ENCODE measurements at places on chromosomes 7 and 10.

GRCh38 chr7:87512906-87513305 is 37.4 kb upstream of the ABCB4 start:
- DNase-seq, result no peak

DNA sequence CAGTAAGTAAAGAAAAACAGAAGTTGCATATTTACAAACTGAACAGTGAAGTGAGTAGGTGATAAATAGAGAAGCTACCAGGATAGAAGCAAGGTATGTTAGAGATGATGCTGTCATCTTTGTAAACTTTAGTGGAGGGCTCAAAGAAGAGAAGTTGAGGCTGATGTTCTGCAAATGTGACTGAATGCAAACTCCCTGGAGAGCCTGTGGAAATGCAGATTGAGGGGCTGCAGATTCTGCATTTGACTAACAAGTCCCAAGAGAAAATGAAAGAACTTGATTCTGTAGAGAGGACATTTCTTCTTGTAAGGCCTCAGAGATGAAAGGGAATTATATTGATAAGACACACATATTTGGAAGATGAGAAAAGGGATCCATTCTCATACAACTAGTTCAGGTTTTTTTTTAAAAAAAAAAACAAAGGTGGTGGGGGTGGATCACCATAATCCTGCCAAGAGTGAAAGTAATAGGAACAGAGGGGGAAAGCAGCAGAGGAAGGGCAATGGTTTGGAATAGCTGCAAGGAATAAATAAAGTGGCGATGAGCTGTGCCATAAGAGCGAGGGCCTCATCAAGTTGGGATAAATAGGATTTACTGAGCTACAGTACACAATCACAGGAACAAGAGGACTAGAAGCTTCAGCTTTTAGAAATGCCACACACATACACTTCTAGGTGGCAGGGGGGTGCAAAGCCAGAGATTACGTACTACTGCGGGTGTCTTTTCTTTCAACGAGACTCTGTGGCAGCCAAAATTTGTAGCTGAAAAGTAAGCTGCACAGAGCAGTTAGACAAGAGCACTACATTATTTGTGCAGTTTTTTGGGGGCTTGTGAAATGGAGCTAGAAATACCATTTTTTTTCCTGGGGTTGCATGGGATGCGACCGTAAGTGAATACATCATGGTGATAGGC is 778.5 kb downstream of the NRG3 start:
- DNase-seq, result no peak

DNA sequence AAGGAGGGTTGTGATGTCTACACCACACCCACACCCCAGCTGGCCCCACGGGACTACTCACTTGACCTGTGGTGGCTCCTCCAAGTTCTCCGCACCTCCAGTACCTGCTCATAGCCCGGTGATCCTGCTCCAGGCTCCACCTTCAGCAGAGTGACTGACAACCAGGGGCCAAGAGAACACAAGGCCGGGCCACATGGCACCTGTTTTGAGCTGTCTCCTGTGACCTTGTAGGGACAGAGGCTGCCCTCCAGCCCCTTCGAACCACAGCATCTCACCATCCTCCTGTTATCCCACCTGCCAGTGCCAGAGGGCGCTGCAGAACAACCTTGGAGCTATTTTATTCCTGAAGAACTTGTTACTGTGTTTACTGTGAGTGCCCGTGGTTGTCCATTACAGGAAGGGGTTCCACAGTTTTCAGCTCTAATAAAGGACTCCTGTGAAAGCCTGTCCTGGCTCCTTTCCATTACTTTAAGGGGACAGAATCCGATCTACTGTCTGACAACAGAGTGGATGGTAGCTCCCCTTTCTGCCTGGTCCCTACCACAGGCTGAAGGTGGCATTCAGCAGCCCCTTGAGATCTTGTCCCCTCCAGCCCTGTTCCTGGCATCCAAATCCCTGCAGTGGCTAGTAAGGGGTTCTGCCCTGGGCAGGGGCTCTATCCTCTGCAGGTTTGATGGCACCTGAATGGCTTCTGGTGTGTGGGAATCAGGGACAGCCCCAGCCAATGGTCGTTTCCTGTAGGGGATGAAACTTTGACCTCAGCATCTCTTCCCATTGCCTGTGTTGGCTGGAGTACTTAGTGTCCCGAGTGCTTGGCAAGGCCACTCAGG is 50.8 kb downstream of the C10orf120 start:
- peak; percentile 19 for DNase-seq

GRCh38 chr7:110534241-110534931 is 556.5 kb upstream of the LRRN3 start:
- no peak for DNase-seq

DNA sequence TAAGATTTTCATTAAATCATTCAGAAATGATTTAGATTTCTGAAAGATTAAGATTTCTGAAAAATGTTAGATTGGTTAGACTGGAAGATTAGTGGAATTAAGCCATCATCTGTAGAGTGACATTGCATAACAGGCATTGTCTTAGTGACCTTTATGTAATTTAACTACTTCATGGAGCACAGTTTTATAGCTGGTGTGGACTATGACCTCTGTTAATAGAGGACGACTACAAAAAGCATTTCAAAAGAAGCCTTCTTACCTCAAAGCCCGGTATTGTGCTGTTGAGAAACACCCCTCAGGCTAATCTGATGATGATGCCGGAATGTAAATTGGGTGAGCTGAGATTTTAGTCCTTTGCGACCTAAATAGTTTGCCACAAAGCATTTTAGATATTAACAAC is 55.6 kb downstream of the GALNT11 start:
- no peak for DNase-seq

GRCh38 chr7:105015390-105015965 is 1.5 kb downstream of the KMT2E start:
- peak; percentile 47 for DNase-seq

DNA sequence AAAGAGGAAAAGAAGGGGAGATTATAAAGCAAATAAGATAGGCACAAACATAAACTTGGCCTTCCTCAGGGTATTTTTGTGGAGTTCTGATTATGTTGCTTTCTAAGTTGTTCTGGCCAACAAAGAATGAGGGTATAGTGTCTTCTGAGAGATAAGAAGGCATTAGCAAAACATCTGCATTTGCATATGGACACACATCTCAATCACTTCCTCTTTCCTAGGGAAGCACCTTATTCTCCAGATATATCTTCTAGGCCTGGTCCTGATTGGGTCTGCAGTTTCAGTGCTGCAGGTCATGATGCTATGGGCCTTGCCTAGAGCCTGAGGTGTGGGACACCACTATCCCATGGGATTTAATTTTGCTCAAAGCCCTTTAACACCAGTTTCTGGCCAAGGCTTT is 308.8 kb upstream of the PHYHIPL start:
- no peak for DNase-seq

- DNase-seq, result no peak
Observed at GRCh38 chr7:85773116-85773728, 586.4 kb upstream of the SEMA3D start.
